ENCODE measurements at places on chromosomes 4 and X. TPM values are rescaled to one million over a fixed set of nuclear protein-coding genes. Genes with fewer than 3 reads are reported as not detected.
A peak's percentile ranks its signal among the peaks of the same experiment; 100 is the strongest.

C4orf33 gene
- 11.1 TPM for total RNA-seq

RASSF6 gene
- 11.7 TPM for total RNA-seq

CSAG3 gene
- not detected for total RNA-seq

HSFX2 gene
- total RNA-seq = not detected

DIPK2B gene
- 12.2 TPM for total RNA-seq

MAGEA2B gene
- not detected for total RNA-seq

SLC38A5 gene
- total RNA-seq = 0.96 TPM

GPR34 gene
- total RNA-seq = 18.0 TPM

CLDN2 gene
- 0.32 TPM for total RNA-seq

UNC5C gene
- 6.2 TPM for total RNA-seq

CFP gene
- total RNA-seq = 3.3 TPM

TEX13A gene
- not detected for total RNA-seq

ANAPC10 gene
- total RNA-seq = 22.7 TPM

GUCY1A1 gene
- total RNA-seq = 75.8 TPM

CYTL1 gene
- total RNA-seq = 1.9 TPM

F8 gene
- total RNA-seq = 30.2 TPM

DNA sequence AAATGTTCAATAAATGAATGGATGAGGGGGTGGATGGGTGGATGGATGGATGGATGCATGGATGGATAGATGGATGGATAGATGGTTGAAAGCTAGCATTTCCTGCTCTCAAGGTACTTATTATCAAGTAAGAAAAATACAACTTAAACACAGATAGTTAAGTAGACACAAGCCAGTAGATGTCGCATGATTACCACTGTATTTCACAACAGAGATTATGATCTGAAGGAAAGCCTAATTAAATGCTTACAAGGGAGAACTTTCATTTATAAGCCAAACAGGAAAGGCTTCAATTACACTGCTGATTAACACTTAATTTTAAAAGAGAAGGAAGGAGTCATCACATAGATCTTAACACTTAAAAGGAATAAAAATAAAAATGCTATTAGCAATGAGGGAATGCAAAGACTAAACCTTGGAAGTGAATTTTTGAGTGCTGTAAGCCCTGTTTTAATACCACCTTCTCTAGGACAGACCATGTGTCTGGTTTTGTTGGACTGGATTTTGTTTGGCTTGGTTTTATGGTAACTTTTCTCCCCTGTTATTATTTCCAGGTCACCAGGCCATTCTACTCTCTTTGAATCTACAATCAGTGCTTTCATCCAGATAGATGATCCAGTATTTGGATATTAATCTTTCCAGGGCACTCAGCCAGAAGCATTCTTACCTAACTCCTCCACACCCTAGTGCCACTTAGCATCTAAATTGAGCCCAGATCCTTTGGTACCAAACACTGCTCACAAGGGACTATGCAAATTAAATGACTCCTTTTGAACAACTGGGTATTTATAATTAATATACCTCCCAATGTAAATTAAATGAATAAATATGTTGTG is 75.5 kb upstream of the SLC39A8 start:
- DNase-seq = no peak

- no peak for DNase-seq
Measured at GRCh38 chr4:1030031-1030430, 18.6 kb downstream of the FGFRL1 start.

GRCh38 chrX:12142661-12143060 is 4.4 kb downstream of the FRMPD4 start:
- DNase-seq = no peak

- no peak for DNase-seq
Measured at GRCh38 chr4:106329041-106329618, 12.8 kb downstream of the AIMP1 start.

DNA sequence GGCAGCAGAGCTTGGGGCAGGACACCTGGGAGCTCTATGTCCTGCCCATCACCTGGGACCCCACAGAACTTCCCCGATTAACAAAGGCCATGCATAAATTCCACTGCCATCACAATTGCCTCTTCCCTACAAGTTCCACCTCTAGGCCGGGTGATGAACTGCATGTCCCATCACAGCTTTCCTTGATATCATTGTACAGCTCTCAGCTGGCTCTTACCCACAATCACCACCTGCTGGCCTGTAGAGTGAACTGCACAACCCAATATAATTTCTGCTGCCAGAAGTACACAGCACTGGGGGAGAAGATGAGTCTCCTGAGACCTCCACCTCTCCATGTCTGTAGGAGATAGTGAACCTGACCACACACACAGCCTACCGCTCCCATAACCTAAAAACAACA is 285.0 kb upstream of the AADAT start:
- DNase-seq = no peak

GRCh38 chrX:13669246-13669737 is 16.4 kb downstream of the TCEANC start:
- DNase-seq = peak; percentile 70

GRCh38 chrX:65712005-65712806 is 44.8 kb downstream of the MSN start:
- no peak for DNase-seq

- DNase-seq = no peak
Measured at GRCh38 chr4:168972596-168972995, 37.5 kb downstream of the CBR4 start.

GRCh38 chr4:3461515-3462291 is 1.4 kb upstream of the DOK7 start:
- DNase-seq = peak; percentile 89

DNA sequence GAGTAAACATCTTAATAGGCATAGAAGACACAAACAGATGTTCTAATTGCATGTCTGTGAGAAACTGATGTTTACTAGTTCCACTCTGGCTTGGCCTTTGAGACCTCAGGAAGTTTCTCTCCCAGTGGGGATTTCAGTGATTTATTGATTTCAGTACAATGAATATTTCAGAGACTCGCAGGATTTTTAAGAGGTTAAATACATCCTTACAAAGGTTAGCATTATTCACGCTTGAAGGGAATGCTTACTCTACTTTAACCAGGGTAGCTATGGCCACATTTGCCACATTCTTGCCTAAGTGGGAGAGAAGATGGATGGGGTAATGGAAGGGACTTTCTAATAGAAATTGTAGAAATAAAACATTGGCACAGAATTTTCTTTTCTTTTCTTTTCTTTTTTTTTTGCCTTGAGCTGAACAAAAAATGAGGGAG is 480.1 kb downstream of the SPRY1 start:
- DNase-seq = no peak

DNA sequence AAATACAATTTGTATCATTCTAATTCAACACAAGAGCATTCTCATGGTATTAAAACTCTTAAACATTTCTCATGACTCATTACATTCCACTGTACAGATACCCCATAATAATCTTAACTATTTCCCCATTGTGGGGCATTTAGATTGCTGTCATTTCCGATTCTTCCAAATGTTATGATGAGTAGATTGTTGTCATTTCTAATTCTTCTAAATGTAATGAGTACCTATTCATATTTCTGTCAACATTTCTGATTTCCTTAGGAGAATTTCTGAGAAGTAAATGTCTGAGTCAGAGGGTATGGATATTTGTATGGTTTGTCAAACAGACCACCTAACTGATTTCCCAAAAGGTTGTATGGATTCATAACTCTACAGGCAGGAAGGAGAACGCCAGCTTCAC is 8.3 kb downstream of the S100G start:
- DNase-seq = no peak

DNA sequence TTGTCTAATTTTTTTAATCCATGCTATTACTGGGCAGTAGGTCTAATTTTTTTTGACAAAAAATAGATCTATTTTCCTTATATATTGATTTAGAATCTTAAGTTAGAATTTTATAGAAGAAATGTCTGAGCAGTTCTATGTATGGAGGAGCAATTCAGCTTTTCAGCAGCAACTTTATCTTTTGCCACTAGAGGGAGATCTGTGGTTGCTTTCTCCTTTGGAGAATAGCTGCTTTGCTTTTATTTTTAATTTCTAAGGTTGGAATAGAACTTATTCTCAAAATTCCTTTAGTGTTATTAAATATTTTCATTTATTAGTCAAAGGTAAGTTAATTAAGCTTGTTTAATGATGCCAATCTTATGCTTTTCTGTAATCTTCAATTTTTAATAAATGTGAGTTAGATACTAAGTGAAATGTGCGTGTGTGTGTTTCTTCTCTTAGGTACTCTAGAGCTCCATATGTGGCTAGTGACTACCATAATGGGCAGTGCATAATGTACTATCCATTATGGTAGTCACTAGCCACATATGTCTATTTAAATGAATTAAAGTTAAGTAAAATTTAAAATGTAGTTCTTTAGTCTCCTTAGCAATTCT is 29.3 kb downstream of the FAM199X start:
- no peak for DNase-seq

GRCh38 chrX:38273453-38273852 is 52.8 kb upstream of the SRPX start:
- DNase-seq = no peak

GRCh38 chr4:53764761-53765490 is 173.6 kb upstream of the LNX1 start:
- DNase-seq = no peak

DNA sequence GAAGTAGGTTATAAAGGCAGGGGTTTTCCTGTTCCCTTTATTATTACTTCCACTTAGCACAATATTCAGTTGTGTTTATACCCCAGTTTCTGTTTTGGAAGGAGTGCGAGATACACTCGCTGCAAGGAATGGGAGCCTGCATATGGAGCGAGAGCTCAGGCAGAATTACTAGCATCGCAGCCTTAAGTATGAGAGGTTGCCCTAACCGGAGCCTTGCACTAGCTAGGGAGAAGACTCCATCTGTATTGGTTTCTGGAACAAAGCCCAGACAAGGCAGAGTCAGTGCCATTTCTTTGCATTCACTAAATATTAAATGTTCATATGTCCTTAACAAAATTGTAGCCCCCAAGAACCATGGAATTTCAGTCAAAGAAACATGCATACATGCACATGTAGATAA is 6.2 kb upstream of the DCTD start:
- no peak for DNase-seq

- DNase-seq = no peak
Measured at GRCh38 chr4:186948361-186949242, 224.9 kb upstream of the FAT1 start.

- no peak for DNase-seq
Measured at GRCh38 chr4:28883211-28883610, 1837.0 kb upstream of the PCDH7 start.

DNA sequence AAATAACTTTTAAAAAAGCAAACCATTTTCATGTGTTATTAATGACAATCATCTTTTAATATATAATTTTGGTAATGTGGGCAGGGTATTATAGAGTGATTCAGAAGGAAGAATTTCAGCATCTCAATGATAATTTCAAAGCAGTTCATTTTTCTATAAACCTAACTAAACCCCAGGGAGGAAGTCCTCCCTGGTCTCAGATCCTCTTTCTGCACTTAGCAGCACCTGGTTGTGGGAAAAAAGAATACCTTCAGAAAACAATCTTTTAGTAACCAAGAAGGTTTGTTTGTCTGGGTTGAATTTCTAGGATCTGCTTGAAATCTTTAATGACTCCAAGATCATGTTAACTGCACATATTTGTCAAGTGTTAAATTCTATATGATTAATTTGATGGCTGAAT is 29.9 kb downstream of the DKK2 start:
- DNase-seq = no peak

DNA sequence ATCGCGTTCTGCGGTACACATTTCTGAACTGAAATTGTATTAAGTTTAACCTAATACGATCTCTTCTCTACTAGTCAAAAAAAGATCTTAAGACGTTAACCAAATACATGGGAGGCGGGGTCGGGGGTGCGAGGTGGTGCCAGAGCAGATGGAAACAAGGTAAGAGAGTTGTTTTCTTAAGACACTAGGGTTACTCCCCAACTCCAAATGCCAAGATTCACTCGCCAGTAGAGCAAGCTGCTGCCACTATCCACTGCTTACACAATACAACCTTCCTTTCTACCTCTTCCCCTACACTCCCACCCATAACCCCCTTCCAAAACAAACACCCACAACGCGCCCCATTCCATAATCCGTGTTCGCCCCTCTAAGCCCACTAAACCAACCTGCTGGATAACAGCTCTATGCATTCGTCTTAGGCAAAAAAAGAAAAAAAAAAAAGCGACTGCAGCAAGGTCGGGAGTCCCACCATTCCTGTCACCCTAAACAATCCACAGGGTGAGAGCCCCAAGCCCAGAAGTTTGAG is 1.3 kb downstream of the LCORL start:
- no peak for DNase-seq

DNA sequence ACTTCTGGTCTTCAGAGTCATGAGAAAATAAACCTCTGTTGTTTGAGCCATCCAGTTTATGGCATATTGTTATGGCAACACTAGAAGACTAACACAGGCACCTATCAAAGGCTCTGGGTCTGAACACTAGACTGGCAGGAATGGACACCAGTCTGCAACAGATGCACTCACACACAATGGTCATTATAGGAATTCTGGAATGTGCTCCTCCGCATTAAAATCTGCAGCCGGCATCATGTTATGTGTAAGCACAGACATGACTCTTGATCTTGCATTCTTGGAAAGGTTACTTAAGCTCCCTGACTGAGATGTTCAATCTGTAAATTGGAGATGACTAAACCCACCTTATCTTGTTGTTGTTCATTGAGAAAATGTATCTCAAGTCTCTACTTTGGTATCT is 112.3 kb upstream of the ZNF518B start:
- DNase-seq = no peak

DNA sequence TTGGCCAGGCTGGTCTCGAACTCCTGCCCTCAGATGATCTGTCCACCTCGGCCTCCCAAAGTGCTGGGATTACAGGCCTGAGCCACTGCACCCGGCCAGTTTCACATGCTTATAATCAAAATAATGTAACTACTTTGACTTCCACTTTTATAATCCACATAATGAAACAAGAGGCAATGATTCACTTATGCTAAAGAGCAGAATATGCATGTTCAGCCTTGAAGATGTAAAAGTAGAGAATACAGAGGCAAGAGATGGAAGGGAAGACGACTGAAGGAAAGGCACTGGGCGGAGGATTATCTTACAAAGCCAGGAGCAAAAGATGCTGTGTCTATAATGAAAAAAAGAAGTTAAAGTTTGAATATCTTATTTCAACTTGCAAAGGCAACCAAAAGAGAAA is 13.3 kb upstream of the ZNF518B start:
- DNase-seq = no peak

DNA sequence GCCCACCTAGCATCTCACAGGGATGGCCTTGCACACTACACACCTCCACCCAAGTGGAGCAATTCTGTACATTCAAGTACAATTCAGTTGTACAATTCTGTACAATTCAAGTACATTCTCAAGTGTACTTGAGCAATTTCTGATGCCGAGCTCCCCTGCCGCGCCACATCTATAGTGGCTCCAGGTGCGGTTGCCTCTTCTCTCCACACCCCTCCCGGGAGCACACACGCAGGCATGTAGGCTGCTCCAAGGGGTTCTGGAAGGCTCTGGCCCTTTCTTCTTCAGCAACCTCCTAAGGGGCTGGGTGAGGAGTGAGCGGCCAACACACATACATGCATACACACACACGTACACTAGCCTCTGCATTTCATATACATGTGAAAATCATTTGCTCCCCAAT is 18.9 kb upstream of the DUSP9 start:
- no peak for DNase-seq

- no peak for DNase-seq
Measured at GRCh38 chr4:95360256-95360903, 188.4 kb downstream of the UNC5C start.

GRCh38 chr4:130125467-130125866 is 1029.5 kb downstream of the C4orf33 start:
- DNase-seq = no peak

- DNase-seq = no peak
Measured at GRCh38 chr4:156781852-156782251, 189.7 kb downstream of the PDGFC start.

All from breast epithelium (tissue), 4 donors.